Right renal pelvis (tissue), 4 donors: ENCODE measurements at places on chromosomes 6 and 20. TPM values are rescaled to one million over a fixed set of nuclear protein-coding genes. Genes with fewer than 3 reads are reported as not detected.

DNA sequence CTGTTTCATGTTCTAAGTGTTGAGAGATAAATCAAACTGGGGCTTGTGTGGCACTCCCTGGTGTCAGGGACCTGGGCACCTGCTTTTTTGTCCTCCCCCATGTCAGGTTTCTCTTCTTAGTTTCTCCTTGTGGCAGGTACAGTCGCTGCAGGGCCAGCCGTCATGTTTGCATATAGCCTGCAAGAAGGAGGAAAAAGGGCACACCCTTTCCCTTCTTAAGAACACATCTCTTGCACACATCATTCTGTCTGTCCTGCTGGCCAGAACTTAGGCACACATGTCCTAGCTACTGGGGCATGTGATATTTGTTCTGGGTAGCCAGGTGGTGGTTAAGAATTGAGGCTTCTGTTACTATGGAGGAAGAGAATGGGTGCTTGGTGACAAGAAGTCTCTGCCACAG is 27.9 kb downstream of the CDC5L start:
- no peak for DNase-seq

- DNase-seq: no peak
Observed at GRCh38 chr6:139080255-139080920, 51.8 kb downstream of the ABRACL start.

- DNase-seq: no peak
Observed at GRCh38 chr20:14234666-14235295, 102.6 kb downstream of the FLRT3 start.

GRM1 gene
- polyA plus RNA-seq: 0.20 TPM

SLC22A16 gene
- polyA plus RNA-seq: 0.63 TPM

PCSK2 gene
- polyA plus RNA-seq: 0.89 TPM

LAMA4 gene
- 87.3 TPM for polyA plus RNA-seq

EZR gene
- polyA plus RNA-seq: 274 TPM
